ENCODE measurements at places on chromosomes 5 and 9.
A peak's percentile ranks its signal among the peaks of the same experiment; 100 is the strongest.

- DNase-seq: no peak
Observed at GRCh38 chr5:148998174-148998797, 64.6 kb downstream of the SH3TC2 start.

DNA sequence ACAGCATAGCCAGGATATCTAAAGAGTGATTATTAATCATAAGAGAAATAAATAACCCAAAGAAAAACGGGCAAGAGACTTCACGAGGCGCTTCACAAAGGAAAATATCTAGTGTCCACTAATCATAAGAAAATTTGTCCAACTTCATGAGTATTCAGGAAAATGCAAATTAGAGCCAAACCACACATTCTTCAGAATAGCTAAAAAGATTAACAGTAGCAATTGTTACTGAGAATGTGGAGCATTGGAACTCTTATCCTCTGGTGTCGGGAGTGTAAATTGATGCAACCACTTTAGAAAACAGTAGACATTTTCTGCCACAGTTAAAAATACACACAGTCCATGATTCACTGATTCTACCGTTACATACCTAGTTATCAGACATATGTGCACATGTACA is 145.7 kb downstream of the CWC27 start:
- DNase-seq: no peak

GRCh38 chr5:177109810-177110209 is 23.1 kb downstream of the FGFR4 start:
- DNase-seq: no peak

GRCh38 chr5:75214928-75215327 is 21.8 kb downstream of the ANKRD31 start:
- no peak for DNase-seq

- DNase-seq: no peak
Observed at GRCh38 chr5:179229331-179229831, 115.9 kb downstream of the ADAMTS2 start.

- DNase-seq: no peak
Observed at GRCh38 chr5:131289738-131290137, 25.9 kb downstream of the CDC42SE2 start.

DNA sequence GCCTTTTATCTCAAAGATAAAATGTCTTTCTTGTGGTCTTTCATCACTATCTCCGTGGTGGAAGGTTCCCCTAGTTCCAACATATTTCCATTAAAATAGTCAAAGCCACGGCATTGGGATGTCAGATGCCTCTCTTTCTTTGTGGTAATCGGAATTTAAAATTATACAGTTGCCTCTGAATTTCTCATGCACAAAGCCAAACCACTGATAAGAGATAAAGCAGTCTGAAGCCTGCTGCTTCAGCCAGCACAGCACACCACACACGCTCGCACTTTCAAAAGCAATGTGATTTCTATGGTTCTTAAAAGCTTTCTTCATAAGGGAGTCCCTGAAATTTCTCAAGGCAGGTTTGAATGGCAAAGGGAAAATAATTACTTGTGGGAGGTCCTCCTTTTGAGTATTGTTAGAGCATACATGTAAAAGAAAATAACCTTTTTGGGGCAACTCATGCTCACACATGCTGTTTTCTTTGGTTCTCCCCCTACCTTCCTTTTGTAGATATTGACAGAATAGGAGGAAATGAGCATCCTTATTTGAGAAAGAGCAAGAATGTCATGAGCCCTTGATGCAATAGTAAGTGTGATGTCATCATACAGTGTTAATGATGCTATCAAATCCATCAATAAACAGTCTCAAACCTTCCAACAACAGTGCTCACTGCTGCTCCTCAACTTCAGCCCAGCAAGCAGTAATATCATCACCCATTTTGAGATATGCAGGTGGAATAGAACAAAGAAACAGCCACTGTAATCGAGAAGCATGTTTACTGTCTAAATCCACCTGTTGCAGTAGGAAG is 85.7 kb upstream of the PPP1R2B start:
- DNase-seq: no peak

DNA sequence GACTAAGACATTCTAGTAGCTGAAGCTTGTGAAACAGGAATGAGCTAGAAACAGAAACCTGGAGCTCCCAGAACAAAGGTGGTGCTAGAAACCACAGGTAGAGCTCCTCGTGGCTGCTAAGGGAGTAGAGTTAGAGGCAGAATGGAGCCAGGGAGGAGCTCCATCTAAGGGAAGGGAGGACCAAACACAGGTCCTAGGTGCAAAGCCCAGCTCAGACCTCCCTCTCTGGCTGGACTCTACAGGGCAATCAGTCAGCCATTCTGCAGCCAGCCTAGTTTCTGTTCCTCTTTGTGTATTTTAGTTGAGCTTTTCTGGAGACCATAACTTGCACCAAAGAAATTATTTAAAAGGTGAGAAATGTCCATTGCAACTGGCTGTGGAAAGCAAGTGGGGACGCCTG is 70.4 kb downstream of the CRB2 start:
- DNase-seq: no peak

- DNase-seq: no peak
Observed at GRCh38 chr9:137190315-137190856, 1.9 kb downstream of the SSNA1 start.

DNA sequence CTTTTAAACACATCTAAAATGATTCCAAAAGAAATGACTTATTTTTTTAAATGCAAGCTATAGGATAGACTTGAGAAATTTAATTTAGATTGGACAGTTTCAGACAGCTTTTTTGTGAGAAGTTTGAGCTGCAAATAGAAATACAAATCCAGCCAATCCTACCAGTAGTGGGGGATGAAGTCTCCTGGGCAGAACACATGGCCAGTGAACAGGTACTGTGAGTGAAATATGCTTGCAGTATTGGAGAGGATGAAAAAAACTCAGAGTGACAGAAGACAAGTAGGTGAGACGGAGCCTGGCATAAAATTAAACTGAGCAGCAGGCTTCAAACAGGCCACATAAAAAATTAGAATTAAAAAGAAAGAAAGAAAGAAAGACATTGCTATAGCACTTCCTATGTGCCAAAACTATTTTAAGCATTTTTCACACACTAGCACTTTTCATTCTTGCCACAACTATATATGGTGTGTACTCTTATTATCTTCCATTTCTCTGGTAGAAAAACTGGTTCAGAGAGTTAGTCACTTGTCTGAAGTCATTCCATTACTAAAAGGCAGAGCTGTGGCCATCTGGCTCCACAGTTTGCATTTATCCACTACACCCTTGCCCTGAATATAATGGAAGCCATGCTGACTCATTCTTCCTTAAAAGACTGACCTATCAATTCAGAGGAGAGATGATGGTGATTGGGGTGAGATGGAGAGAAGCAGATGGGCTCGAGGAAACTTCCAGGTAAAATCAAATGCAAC is 310.2 kb upstream of the CTNND2 start:
- no peak for DNase-seq

- no peak for DNase-seq
Observed at GRCh38 chr5:14706615-14707021, 42.1 kb downstream of the OTULIN start.

DNA sequence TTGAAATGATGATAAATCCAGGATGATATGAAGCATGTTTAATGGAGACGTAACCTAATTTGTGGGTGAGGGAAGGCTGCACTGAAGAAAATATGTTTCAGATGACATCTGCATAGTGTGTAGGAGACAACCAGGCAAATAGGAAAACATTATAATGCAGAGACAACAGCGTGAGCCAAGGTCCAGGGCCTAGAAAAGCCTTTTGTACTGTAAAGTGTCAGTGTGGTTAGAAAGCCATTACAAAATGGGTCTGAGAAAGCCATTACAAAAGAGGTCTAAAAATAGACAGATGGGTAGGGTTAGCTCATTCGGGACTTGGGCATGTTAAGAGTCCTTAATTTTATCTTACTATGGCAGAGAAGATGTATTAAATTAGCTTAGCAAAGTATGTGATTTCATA is 14.9 kb upstream of the GABRG2 start:
- no peak for DNase-seq

- no peak for DNase-seq
Observed at GRCh38 chr9:130124085-130124860, 47.9 kb upstream of the NCS1 start.

GRCh38 chr5:89064736-89065135 is 181.8 kb upstream of the MEF2C start:
- DNase-seq: no peak

DNA sequence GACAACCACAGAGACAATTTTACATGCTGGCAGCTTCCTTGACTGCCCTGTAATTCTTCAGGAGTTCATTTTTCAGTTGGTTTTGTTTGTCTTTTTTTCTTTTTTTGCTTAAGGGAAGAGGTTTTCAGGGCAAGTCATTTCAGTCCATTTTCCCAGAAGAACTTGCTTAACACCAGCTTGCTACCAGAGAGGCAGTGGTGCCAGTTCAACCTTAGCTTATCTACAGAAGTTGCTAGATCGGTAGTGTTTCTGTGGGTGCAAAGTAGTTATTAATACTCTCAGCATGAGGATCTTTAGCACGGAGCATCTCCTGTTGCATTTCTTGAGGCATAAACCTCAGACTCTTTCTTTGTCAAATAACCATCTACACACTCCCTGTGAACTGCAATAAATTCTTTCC is 1.1 kb downstream of the SPEF2 start:
- no peak for DNase-seq

GRCh38 chr9:24828687-24829086 is 283.0 kb upstream of the IZUMO3 start:
- no peak for DNase-seq

DNA sequence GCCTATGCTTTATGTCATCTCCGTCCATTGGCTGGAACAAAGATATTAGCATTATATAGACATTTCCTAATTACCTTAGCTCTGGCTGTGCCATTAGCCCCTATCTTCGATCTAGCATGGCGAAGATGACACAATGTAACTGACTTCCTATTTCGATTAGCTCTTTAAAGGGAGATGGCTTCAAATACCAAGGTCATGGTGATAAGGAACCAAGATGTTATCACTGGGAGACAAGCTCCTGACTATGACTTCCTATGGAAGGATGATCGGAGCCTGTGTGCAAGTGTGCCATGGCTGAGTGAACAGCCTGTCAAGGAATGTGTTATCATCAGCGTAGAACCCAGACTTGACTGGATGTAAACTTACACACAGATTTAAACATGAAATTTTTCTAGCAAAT is 602.1 kb downstream of the PSAT1 start:
- no peak for DNase-seq

DNA sequence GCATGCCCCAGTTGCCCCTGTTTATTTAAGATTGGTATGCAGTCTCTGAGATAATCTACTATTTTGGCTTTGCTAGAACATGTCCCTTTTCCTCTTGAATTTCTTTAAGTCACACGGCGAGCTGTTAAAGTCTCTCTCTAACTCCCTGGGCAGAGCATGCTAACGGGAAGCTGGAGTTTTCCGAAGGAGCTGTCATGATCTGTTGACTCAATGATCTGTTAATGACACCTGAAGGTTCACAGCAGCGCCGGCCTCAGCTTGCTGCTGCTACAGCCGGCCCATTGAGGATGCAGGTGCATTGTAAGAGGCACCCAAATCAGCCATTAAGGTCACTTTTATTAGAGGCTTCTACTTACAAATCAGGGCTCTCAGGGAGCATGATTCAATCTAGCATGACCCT is 1203.4 kb downstream of the MAT2B start:
- no peak for DNase-seq

DNA sequence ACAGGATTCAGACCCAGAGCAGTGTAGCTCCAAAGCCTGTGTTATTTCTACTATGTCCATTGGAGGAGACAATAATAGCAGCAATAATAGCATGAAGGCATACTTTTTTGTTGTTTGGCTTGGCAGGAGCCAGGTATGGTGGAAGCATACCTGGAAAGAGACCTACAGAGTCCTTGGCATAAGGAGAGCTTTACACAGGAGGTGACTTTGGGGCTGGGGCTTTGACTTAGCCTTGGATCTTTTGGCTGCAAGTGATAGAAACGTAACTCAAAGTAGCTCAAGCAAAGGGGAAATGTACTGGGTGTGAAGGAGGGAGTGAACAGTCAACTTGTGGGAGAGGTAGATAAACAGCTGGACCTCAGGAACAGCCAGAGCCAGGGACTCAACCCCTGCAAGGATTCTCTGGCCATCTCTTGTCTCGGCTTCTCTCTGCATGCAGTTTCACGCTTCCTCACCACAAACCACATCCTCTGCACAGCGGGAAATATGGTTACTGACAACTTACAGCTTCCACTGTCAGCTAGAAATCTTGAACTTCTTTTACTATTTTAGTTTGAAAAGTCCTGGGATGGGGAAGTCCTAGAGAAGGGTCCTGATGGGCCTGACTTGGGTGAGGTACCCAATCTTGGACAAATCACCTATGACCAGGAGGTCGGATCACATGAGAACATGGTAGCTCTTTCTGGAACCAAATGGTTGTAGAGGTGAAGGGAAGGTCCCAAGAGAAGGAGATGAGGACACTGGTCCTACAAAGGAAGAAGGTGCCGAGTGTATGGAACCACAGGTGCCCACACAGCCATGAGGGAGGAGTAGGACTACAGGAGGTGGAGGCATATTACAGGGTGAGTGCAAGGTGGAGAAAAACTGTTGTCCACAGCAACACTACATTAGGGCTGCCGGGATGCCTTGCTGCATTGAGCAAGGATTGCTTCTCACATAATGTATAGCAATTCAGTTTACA is 47.0 kb upstream of the TGFBR1 start:
- DNase-seq: peak; percentile 44

- DNase-seq: no peak
Observed at GRCh38 chr5:154421868-154422267, 23.9 kb upstream of the SAP30L start.

DNA sequence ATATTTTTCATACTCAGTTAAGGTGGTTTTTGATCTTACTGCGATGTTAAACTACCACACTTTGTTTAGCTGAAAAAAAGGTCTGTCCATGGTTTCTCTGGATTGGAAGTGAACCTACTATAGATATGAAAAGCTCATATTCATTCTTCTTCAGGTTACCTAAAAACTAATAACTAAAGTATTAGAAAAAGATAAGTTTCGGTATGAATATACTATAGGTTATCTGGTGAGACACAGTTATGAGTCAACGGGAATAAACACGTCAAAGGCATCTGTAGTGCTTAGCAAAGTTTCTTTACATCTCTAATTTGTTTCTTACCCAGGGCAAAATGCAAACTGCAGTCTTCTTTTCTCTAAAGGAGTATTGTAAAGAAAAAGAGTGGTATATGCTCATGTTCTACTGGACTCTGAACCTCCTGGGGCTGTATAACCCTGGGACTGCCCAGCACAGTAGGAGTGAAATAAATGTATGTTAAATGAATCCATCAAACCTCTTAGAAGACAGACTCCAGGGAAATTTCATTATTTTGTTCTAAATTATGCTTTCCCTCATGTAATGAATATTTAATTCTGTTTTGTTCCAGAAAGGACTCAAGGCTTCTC is 521.9 kb downstream of the PDE4D start:
- DNase-seq: no peak

DNA sequence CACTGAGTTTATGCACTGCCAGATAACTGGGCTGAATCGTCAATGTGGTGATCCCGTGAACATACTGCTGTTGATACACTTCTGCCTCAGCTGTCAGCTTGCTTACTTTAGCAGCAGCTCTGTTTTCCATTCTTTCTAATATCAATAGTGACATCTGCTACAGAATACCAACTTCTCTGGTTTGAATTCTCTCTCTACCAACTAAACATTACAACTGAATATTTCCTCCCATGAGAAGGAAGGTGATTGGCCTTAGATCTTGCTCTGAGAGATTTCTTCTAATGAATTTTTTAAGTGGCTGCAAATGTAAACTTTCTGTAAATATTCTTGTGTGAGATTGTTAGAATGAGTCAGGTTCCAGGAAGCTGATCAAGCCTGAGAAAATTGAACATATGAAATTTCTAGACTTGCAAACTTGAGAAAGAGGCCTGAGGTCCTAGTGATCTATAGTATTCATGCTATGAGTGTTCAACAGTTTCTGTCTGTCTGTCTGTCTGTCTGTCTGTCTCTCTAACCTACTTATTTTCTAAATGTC is 205.5 kb upstream of the CDKN2B start:
- no peak for DNase-seq

GRCh38 chr5:73129143-73129542 is 8.8 kb downstream of the TMEM171 start:
- no peak for DNase-seq
